Omental fat pad (tissue), 4 donors: ENCODE measurements at places on chromosomes 13 and 19.

- no peak for DNase-seq
These were observed 14.8 kb downstream of the TFDP1 start for GRCh38 chr13:113599391-113599790.

DNA sequence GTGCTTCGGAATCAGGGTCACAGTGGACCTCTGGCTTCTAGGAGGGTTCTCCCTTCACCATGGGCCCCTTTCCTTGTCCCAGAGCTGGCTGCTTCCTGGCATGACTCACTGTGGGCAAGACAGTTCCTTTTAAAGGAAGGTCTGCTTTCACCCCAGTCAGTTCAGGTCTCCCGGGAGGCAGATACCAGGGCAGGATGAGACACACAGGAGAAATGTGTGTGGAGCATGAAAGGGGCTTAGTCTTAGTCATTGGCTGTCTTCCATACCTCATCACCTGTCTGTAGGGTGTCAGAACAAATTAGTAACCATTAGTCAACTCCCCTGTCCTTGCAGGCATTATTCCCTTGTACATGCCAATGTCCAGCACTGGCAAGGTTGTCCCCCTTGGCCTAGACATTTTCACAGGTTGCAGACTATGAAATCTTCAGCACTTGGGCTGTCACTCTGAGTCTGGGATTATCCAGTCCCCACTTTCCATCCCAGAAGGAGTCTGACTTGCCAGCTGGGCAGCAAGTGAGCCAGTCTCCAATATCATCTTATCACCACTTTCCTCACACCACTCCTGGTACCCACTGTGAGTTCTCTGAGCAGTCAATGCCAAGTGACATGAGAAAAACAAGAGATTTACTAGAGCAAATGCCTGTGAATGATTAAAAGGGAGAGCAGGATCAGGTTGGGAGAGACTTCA lies 76.8 kb upstream of the MEDAG start:
- no peak for DNase-seq

DNA sequence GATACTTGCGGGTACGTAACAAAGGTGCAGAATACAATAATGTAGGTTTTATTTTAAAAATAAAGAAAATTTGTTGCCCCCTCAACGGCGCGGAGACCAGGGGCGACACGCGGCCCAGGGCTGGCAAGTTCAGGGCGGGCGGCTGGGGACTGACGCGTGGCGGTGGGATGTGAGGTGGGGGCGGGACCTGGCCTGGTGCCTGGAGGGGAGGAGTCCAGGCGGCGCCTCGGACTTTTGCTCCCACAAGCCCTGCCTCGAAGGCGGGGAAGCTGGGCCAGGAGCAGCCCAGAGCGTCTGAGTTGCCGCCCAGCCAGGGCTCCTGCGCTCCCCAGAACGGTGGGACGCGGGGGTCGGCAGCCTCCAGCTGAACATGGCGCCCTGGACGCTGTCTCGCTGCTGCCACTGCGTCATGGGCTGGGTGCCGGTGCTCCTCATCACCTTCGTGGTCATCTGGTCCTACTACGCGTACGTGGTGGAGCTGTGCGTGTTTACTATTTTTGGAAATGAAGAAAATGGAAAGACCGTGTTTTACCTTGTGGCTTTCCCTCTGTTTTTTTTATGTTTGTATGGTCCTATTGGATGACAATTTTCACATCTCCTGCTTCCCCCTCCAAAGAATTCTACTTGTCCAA lies 1122.8 kb upstream of the ATXN8OS start:
- no peak for DNase-seq

GRCh38 chr13:20431080-20431479 lies 94.6 kb downstream of the CRYL1 start:
- DNase-seq = no peak
